ENCODE measurements at places on chromosomes 1 and 21. TPM values are rescaled to one million over a fixed set of nuclear protein-coding genes. Genes with fewer than 3 reads are reported as not detected.

Gene ATP6V0B
- total RNA-seq: 152 TPM

Gene ANKRD34A
- 2.0 TPM for total RNA-seq

Gene FAM167B
- total RNA-seq: 0.57 TPM

Gene CAPN8
- total RNA-seq: not detected

Gene AIRE
- not detected for total RNA-seq

Gene PAPPA2
- total RNA-seq: 0.26 TPM

Gene CLEC20A
- not detected for total RNA-seq

Gene TNFSF18
- 0.40 TPM for total RNA-seq

Gene WNT3A
- total RNA-seq: not detected

Gene SDHC
- 27.0 TPM for total RNA-seq

Gene HES5
- total RNA-seq: not detected

Gene IL20
- not detected for total RNA-seq

Gene TEX38
- not detected for total RNA-seq

Gene SEMA6C
- total RNA-seq: 2.3 TPM

Gene PLEKHA6
- 4.7 TPM for total RNA-seq

Gene NEK2
- total RNA-seq: 45.5 TPM

Gene FOXE3
- total RNA-seq: not detected

Gene PEX11B
- total RNA-seq: 19.3 TPM

Gene AGTRAP
- 40.3 TPM for total RNA-seq

Data from A375 (cell line).